ENCODE measurements at places on chromosomes 12 and 14.

DNA sequence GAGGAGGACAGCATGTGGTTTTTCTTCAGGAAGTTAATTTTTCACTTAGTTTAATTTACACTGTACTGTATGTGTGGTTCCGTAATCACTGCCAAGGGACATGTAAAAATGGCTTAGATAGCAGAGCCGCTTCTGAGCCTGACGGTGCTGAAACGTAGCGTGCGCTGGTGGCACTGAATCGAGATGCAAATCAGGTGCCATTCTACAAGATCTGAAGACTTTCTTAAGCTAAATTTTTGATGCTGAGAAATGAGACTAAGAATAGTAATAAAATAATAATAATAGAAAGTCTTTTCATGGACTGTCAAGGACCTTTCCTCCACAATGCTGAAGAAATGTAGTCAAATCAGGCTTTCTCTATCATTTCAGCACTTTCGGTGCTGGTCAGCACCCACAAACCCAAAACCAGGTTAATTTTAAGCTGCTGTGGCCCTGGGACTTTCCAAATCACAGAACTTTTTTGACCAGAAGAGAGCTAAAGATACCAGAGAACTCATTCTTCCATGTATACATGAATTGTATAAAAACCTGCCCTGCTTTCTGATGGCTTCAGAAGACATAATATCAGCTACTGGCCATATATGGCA, 183.3 kb upstream of the LMO3 start:
- no peak for DNase-seq

- no peak for DNase-seq
Observed at GRCh38 chr14:87443787-87444186, 549.2 kb downstream of the GALC start.

GRCh38 chr12:49428793-49429192, 61.5 kb downstream of the SPATS2 start:
- no peak for DNase-seq

GRCh38 chr12:82625523-82625922, 61.2 kb upstream of the TMTC2 start:
- no peak for DNase-seq

DNA sequence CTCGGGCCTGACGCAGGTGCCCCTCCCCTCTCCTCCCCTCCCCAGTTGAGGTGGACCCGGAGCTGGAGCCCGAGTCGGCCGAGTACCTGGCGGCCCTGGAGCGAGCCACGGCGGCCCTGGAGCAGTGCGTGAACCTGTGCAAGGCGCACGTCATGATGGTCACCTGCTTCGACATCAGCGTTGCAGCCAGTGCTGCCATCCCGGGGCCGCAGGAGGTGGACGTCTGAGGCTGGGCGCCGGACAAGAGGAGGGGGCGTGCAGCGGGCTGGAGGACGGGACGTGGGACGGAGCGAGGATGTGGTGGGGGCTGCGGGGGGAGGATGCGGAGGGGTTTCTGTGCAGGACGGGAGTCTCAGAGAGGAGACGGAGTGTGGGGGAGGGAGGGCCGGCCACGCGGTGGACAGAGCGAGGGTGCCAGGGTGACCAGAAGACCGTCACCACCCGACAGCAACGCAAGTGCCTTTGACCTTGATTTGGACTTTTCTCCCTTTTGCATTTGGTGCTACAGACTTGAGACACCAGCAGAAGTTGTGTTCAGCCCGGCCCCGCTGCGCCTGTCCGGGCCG, 41.3 kb downstream of the KIF26A start:
- DNase-seq: no peak

DNA sequence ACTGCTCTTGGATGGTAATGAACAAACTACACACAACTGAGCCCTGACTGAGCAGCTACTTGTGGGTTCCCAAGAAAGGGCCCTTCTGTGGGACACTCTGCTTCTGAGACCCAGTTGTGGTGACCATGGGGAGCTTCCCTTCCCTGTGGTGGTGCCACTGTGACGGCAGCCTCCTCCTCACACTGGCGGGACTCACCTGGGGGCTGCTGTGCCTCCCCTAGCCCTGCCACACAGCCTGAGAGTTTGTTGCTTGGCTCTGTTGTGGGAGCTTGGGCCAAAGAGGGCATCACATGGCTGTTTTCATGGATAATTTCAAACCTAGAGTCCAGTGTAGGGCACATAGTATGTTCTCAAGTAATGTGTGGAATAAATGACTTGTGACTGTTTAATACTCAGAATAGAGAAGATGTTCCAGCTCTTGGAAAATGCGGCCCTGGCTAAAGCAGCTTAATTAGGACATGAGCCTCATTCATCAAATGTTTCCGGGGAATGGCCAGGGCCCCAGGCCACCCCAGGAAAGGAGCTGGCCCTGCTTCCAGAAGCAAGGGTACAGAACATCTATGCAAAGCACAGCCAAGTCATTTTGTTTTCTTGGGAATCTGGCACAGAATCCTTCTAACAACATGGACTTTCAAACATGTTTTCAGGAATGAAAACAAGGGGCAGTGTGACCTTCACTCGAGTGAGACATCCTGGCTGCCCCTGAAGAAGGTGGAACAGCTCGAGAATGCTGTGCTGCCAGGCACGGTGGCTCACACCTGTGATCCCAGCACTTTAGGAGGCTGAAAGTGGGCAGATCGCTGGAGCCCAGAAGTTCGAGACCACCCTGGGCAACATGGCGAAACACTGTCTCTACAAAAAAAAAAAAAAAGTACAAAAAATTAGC, 21.2 kb downstream of the ZFYVE21 start:
- no peak for DNase-seq

Data from H1 (cell line).